ENCODE measurements at places on chromosomes 12 and 14.

DNA sequence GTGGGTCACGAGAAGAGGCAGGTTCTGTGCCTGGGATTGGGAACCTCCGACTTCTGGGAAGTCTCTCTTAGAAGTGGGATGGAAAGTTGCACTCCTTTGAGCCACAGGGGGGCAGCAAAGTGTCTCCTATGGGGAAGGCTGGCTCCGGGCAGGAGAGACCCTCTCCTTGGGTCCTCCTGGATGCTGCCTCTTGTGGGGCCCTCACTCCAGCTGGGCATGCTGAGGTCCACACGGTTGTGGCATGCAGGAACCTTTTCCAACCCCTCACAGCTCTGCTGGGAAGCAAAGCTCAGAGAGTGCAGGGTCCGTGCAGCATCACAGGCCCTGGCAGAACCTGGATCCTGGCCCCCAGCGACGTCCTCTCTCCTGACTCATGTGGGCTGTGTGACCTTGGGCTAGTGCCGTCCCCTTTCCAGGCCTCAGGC is 17.4 kb downstream of the SDSL start:
- no peak for DNase-seq

DNA sequence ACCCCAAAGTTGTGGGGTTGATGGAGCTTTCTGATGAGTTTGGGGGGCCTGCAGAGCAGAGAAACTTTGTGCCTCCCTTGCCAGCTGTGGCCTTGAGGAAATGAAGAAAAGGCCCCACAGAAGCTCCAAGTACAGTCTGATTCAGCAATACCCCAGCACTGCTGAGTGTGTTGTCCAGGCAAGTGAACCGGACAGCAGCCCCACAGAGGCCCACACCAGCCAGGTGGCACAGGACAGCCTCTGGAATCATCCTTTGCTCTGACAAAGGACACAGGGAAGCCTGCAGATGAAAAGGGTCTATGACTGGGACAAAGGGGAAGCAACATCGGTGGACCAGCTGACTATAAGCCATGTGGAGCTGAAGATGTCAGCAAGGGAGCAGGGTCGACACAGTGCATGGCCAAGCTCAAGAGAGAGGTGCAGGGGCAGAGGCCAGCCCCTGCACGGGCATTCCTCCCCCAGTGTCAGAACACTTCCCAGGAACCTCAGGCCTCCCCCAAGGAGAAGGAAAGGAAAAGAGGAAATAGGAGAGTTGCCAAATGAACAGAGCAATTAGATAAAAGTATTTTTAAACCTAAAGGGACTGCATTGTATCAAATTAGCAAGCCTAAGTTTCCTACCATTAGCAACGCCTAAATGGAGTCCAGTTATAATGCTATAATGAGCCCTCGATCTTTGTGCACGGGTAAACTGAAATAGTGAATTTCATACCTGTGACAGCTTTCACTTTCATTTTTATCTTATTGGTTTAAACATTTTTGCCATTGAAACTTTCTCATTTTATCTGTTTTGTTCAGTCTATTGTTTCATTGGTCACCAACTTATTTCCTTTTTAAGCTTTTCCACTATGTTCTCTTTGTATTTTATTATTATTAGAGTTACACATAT is 46.3 kb upstream of the PTGDR start:
- no peak for DNase-seq

- DNase-seq, result no peak
These were observed 275.0 kb upstream of the KITLG start for GRCh38 chr12:88855301-88855700.

DNA sequence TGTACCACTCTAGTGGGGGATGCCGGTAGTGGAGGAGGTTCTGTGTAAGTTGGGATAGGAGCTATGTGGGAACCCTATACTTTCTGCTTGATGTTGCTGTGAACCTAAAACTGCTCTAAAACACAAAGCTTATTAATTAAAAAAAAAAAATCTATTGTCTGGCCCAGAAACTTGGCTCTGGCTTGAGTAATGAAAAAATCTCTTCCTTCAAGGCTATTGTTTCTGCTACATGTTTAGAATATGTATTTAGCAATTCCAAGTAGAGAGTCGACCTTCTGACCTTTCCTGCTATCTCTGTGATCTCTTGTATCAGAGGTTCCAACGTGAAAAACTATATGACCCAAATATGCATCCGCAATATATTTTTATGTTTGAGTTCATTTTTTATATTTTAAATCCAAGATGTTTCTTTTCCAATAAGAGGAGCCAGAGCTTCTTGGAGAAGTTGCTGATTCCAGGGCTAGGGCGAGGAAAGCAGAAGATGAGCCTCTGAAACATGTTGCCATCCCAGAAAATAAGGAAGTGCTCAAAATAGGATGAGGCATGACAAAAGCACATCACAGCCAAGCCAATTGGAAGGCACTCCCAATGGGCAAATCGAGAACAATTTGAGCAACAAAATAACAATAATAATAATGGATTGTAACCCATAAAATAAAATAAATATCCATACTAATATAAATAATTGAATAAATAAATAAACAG is 184.6 kb upstream of the TMEM260 start:
- DNase-seq, result no peak

GRCh38 chr12:80178846-80179245 is 79.5 kb downstream of the OTOGL start:
- DNase-seq, result no peak

- no peak for DNase-seq
These were observed 533.9 kb upstream of the LRFN5 start for GRCh38 chr14:41072776-41073175.

DNA sequence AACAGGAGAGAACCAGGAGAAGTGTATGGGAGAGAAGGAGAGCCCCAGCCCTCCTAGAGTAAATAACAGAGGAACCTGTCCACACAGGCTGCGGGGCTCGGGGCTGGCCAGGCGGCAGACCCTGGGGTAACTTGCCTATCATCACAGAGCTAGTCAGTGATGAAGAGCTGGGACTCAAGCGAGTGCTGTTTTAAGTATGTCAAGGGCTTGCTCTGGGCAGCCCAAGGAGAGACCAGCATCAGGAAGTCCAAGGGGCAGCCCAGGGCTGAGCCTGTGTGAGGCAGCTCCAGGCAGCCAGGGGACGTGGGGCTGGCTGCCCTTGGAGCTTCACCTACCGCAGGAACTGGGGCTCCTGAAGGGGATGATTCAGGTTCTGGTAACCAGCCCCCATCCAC is 10.0 kb downstream of the VWF start:
- no peak for DNase-seq

DNA sequence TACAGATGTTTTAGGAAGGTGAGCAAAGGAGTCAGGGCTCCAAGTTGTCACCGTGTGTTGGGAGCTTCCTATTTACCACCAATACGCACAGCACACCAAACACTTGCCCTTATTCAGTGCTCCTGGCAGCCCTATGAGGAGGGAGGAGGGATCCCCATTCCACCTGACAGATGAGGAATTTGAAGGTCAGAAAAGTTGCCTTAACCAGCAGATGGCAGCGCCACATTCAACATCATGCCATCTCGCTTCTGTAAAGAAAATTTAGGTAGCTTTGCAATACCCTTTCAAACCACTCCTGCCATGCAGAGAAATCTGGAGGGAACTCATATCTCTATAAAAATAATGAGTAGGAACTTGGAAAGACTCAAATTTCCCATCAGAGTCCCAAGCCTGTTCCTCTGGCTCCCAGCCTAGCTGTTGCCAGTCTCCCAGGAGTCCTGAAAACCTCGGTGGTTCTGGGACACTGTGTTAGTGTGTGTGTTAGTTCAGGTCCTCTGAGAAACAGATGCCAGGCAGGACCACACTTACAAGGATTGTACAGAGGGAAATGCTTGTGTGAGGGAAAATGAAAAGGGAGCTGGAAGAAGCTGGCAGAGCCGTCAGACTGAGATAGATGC is 410.5 kb downstream of the MED13L start:
- DNase-seq, result no peak

GRCh38 chr14:26478967-26479366 is 118.9 kb downstream of the NOVA1 start:
- DNase-seq, result no peak

DNA sequence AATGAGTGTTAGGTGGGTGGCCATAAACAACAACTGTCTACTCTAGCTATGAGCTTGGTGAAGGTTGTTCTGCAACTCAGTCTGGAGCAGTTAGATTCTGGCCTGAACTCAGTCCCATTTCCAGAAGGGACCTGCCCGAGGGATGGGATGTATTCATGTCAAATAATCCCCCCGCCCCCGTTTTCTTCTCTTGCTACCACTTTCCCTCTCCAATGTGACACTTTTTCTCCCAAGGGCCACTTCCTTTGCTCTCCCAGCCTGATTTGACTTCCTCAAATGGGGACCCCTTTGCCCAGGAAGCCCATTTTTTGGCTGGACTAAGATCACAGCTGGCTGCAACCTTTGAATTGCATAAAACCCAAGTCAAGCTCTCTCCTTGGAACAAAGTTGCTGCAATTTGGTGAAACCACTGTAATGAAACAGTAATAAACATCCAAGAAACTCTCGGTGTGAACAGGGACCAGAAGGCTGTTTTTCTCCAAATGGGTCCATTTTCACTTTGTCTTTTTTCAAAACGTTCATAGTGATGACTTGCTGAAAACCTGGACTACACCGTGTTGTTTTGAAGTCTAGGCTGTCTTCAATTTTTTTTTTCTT is 137.2 kb upstream of the GSC start:
- no peak for DNase-seq

Data from stimulated activated CD8-positive, alpha-beta memory T cell treated with anti-CD3 and anti-CD28 coated beads, Interleukin-12 subunit alpha, Interleukin-12 subunit beta, amount 100 ng/mL, for 4 hours (primary cell).